Right lobe of liver (tissue), 6 donors: ENCODE measurements at places on chromosomes 12 and 14. TPM values are rescaled to one million over a fixed set of nuclear protein-coding genes. Genes with fewer than 3 reads are reported as not detected.

KRT77 gene
- total RNA-seq = not detected

BBOF1 gene
- total RNA-seq = 1.4 TPM

GRCh38 chr14:94819531-94819930, 49.6 kb upstream of the GSC start:
- H3K4me1 ChIP-seq = no peaks in the 10 kb centered on the region
- H3K4me3 ChIP-seq = no peak overlapping the region
- H3K27ac ChIP-seq = no peak overlapping the region
- H3K27me3 ChIP-seq = no peaks in the 10 kb centered on the region
- no peak for DNase-seq

DNA sequence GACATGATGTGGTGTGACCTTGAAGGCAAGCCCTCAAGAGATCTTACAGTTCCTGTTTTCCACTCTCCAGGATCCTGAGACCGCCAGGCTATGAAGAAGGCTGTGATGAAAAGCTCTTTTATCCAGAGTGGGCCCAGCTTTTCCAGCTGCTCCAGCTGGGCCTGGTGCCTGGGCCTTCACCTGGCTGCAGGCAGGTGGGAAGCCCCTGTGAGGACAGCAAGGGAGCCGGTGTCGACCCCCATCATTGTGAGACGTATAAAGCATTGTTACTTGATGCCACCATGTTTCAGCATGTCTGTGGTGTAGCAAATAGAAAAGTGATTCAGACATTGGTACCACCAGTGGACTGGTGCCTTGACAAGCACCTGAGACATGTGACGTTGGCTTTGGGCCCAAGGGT, 190.2 kb downstream of the KIF26A start:
- H3K4me3 ChIP-seq = no peak overlapping the region
- H3K36me3 ChIP-seq = no peaks in the 10 kb centered on the region
- no peaks in the 10 kb centered on the region for H3K27me3 ChIP-seq
- DNase-seq = no peak

- no peaks in the 10 kb centered on the region for H3K4me1 ChIP-seq
- DNase-seq = no peak
- no peak overlapping the region for H3K27ac ChIP-seq
- H3K27me3 ChIP-seq = no peaks in the 10 kb centered on the region
Measured at GRCh38 chr14:65320661-65321308, 91.7 kb upstream of the FUT8 start.

- H3K36me3 ChIP-seq = no peaks in the 10 kb centered on the region
- no peak for DNase-seq
- no peaks in the 10 kb centered on the region for H3K4me1 ChIP-seq
Measured at GRCh38 chr14:31564194-31564593, 3.0 kb downstream of the NUBPL start.

- H3K27me3 ChIP-seq = no peaks in the 10 kb centered on the region
- no peak for DNase-seq
- no peaks in the 10 kb centered on the region for H3K4me1 ChIP-seq
- H3K4me3 ChIP-seq = no peak overlapping the region
- no peaks in the 10 kb centered on the region for H3K36me3 ChIP-seq
- no peak overlapping the region for H3K27ac ChIP-seq
Measured at GRCh38 chr12:131591136-131591535, 119.8 kb upstream of the SFSWAP start.
